ENCODE measurements at places on chromosomes 4 and X.

- no peak for DNase-seq
Measured at GRCh38 chr4:142705820-142706219, 140.3 kb downstream of the INPP4B start.

- no peak for DNase-seq
Measured at GRCh38 chr4:46329118-46329976, 60.6 kb downstream of the GABRA2 start.

DNA sequence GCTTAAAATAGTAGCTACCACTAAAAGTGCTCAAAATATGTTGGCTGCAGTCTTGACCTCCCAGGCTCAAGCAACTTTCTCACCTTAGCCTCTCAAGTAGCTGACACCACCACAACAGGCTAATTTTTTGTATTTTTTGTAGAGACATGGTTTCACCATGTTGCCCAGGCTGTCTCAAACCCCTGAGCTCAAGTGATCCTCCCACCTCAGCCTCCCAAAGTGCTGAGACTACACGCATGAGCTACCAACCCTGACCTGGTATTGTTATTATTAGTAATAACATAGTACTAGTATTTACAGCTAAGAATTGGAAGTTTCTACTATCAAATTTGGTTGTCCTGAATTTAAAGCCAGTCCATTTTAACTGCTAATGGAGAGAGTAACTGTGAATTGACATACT, 18.0 kb downstream of the STAP1 start:
- DNase-seq: no peak

DNA sequence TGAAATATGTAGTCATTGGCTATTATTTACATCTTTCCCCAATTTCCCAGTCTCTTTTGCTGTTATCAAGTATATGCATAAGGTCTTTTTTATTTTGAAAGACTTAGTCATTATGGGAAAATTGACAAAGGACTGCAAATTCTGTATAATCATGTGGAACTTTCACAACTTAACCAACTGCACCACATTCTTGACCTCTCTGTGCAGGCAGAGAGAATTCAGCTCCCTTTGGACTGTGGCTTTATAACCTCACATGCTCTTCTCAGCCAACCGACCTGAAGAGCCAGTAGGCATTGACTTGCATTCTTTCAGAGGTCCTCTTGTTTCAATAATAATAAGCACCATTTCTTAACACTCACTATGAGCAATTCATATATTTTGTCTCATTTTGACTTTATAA, 66.9 kb downstream of the ANXA3 start:
- no peak for DNase-seq

DNA sequence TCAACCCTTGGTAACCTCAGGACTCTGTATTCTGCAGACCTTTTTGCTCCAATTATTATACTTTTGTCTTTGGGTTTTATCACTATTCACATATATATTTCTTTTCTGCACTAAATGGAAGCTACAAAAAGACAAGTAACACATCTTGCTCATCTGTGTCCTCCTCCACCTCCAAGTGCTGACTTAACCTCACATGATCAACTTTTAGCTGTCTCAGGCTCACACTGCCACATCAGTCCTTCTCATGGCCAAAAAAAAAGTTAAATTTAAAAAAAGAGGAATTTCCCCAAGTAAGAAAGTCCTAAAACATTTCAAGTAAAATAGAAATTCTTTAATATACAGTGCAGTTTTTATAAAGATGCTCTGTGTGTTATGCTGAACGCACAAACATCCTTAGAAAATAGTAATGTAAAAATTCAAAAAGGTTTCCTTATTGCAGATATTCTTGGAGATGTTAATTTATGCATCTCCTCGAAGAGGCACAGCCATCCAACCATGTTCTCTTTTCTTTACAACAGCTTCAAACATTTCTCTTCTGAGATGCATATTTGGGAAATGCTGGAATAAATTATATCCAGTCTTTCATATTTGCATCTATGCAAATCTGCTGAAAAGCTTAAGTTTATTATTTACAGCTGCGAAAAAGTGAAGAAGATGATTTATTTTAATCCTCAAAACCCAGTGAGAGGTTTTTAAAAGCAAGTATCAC, 37.6 kb downstream of the ARAP2 start:
- no peak for DNase-seq

GRCh38 chrX:133402042-133402453, 13.2 kb downstream of the GPC4 start:
- no peak for DNase-seq

- DNase-seq: no peak
Measured at GRCh38 chr4:3390288-3390811, 51.4 kb upstream of the HGFAC start.

GRCh38 chr4:126445596-126445995, 1130.8 kb downstream of the FAT4 start:
- DNase-seq: no peak

GRCh38 chr4:143438710-143439109, 74.8 kb upstream of the SMARCA5 start:
- no peak for DNase-seq

GRCh38 chrX:126395909-126396308, 156.7 kb downstream of the DCAF12L1 start:
- no peak for DNase-seq

DNA sequence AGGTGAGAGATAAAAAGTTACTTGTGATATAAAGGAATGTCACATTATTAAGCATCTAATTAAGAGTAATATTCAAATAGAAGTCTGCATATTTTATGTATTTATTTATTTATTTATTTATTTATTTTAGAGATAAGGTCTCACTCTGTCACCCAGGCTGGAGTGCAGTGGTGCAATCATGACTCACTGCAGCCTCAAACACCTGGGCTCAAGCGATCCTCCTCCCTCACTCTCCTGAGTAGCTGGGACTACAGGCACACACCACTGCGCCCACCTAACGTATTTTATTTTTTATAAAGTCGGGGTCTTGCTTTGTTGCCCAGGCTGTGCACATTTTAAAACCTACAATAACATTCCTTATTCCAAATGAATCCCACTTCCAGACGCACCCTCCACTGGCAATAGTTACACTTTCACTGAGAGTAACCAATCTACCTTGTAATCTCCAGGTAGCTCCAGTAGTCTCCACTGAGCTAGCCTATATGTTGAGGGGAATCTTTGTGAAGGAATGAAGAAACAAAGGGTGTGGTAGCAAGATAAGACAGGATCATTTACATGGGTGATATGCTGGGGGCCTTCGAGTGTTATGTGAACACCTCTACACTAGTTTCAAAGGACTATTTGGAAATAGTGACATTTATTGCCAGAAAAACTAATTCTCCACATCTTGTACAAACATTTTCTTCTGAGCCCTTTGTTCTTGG, 11.9 kb downstream of the SH3D19 start:
- DNase-seq: no peak

DNA sequence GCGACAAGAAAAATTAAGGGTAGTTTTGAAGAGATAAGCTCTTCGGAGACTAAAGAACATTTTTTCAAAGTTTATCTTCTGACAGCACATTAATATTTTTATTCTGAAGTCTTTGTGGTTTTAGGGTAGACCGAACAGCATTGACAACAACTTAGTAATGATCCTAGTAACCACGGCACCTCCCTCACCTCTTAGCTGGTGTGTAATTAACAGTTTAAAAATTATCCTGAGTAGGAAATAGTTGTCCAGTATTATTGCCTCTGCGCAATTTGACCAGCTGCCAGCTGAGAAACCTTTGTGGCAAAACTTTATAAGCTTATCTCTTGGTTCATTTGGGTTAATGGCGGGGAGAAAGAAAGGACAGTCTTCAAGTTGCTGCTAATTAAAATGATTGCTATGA, 213.6 kb downstream of the CBLL2 start:
- DNase-seq: no peak
